NCI-H1930 (cell line): ENCODE measurements at places on chromosomes 3 and 15.

GRCh38 chr15:47493357-47494247 lies 223.7 kb upstream of the SEMA6D start:
- DNase-seq: no peak

DNA sequence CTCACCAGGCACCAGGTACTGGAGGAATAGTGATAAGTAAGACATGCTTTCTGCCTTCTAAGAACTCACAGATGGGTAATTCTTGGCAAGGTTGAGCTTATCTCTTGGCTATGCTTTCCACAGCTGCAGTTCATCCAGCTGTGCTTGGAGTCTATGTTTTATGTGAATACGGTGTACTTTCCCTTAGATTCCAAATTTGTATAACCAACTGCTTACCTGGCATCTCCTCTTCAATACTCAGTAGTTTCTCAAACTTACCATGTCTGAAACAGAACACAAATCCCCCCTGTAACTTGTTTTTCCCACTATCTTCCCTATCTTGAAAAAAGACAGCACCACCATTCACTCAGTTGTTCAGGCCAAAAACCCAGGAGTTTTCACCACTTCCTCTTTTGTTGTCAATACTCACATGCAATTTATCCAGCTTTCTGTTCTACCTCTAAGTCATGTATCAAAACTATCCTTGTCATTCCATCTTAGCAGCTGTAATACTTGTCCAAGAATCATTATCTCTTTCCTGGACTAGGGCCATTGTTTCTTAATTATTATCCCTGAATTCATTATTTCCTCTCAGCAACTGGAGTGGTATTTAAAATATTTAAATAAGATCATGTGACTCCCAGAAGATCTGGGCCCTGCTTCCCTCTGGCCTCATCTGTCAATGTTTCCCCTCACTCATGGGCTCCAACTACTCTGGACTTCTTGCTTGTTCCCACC lies 32.6 kb downstream of the COL6A5 start:
- no peak for DNase-seq

DNA sequence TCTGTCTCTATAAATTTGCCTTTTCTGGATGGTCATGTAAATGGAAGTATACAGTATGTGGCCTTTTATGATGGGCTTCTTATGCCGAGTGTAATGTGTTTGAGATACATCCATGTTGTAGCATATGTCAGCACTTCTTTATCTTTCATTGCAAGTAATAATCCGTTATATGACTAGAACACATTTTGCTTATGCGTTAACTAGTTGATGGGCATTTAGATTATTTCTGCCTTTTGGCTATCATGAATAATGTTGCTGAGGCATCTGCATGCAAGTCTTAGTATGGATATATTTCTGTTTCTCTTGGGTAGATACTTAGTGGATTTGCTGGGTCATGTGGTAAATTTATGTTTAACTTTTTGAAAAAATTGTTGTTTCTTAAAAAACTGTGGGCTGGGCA lies 19.7 kb downstream of the KAT2B start:
- DNase-seq: no peak

GRCh38 chr3:58020783-58021071 lies 12.5 kb downstream of the FLNB start:
- DNase-seq: no peak

- DNase-seq: peak; percentile 42
Observed at GRCh38 chr3:143972505-143973258, 1.1 kb downstream of the DIPK2A start.

GRCh38 chr3:22565393-22565792 lies 637.7 kb upstream of the UBE2E2 start:
- no peak for DNase-seq

- no peak for DNase-seq
Observed at GRCh38 chr3:20041197-20041780, 1.0 kb downstream of the KAT2B start.

GRCh38 chr3:39327053-39327745 lies 2.3 kb upstream of the CCR8 start:
- DNase-seq: no peak

GRCh38 chr3:8962226-8962861 lies 928 bp downstream of the RAD18 start:
- no peak for DNase-seq

DNA sequence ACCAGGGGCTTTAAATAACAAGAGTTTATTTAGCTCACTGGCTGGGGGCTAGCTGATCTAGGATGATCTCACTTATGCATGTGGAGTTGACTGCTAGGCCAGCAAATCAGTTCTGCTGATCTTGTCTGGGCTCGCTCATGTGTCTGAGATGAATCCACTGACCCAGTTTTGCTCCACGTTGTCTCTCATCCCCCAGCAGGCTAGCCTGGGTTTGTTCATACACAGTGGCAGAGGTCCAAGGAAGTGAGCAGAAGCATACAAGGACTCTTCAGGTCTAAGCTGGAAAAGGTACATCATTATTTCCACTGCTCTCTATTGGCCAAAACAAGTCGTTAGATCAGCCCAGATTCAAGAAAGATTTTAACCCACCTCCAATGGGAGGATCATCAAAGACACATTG lies 238.0 kb downstream of the PLCL2 start:
- DNase-seq: no peak

GRCh38 chr15:41520636-41521035 lies 7.0 kb upstream of the LTK start:
- DNase-seq: no peak

DNA sequence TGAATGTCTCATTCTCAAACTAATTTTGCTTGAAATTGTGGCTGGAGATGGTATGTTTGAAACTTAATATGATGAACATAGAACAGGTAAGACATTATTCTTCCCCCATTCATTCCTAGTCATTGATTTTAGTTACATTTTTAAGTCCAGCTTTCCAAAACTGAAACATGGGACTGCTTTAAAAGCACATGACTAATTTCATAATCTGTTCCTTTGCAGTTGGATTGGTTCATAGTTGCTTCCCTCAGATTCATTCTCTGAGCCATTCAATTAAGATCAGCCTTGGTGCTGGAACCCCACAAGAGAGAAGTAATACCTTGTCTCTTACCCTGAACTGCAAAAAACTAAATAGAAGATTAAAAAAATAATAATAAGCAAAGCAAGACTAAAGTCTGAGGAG lies 87.5 kb upstream of the TGFBR2 start:
- DNase-seq: no peak

- DNase-seq: no peak
Observed at GRCh38 chr3:37702478-37703154, 159.1 kb upstream of the CTDSPL start.

DNA sequence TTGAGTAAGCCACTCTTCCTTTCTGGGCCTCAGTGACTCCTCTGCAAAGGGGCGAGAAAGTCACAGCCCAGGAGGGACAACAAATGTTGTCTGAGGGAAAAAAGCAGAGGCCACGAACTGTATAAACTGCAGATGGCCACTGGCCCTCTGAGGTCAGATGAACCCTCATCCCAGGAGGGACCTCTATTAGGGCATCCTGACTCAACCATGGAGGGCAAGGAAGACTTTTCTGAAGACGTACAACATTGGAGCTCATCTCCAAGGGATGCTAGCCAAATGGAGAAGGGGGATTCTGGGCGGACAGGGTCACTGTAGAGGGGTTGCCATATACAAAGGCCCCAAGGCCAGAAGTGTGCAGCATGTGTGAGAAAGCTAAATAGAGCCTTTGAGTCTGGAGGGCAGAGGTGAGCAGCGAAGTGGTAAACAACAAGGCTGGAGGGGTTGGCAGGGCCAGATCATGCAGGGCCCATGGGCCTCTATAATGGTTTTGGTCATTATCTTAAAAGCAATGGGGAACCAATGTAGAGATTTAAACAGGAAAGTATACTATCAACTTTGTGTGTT lies 16.7 kb downstream of the GRAMD2A start:
- DNase-seq: no peak

DNA sequence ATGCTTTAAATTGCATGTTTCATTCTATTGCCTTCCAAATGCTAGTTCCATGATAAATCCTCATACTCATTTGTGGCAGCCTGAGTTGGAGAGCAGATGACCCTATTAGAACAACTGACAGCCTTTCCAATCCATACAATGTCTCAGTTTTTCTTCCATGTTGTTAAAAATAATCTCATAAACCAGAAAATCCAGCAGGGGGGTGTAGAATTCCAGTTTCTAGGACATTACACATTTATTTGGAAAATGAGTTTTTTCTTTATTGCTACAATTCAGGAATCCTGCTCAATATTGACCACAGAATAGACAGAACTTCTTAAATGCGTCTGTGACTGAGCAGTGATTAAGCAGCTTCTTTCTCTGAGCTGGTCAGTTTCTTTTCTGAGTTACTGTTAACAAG lies 174.2 kb upstream of the ATP10A start:
- DNase-seq: no peak

DNA sequence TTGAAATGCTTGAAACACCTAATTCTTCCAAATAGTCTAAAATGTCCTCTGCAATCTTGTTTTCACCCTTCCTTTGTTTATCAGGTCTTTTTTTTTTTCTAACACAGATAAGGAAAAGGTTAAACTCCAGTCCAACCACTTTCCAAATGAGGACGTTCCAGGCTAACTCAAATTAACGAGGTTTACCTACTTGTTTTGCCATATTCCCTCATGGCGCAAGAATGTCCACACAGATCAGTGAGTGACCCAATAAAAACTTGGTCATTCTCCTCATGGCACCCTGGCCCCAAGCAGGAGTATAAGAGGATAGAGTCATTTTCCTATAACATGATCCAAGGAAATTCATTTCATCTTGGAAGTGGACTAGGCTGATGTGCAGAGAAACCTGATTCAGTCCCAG lies 6.6 kb upstream of the LIPC start:
- DNase-seq: no peak
